ENCODE measurements at places on chromosomes 5 and 9. TPM values are rescaled to one million over a fixed set of nuclear protein-coding genes. Genes with fewer than 3 reads are reported as not detected.

Gene CDH6
- 127 TPM for total RNA-seq

Gene ADRA1B
- 9.9 TPM for total RNA-seq

Gene CARTPT
- total RNA-seq = 0.43 TPM

Gene SHISAL2B
- total RNA-seq = 0.63 TPM

Gene DMRT3
- total RNA-seq = 0.74 TPM

Gene CMBL
- total RNA-seq = 12.1 TPM

Gene SPAAR
- total RNA-seq = not detected

Gene C9
- total RNA-seq = not detected

Gene MAPKAP1
- 77.9 TPM for total RNA-seq

Gene CDX1
- total RNA-seq = 5.0 TPM

Gene SREK1
- 81.1 TPM for total RNA-seq

Gene WNT8A
- total RNA-seq = not detected

Gene TOR4A
- 2.7 TPM for total RNA-seq

Gene NPR2
- 23.3 TPM for total RNA-seq

Gene GIN1
- 6.9 TPM for total RNA-seq

Gene BTNL8
- total RNA-seq = 0.87 TPM

Gene FOXD4L5
- total RNA-seq = not detected

Gene LURAP1L
- total RNA-seq = 8.7 TPM

Gene NTRK2
- total RNA-seq = 8.4 TPM

Gene PCDHB2
- total RNA-seq = 33.7 TPM

Gene SLC4A9
- total RNA-seq = not detected

Gene FCHO2
- 38.5 TPM for total RNA-seq

Gene PCDHGB7
- 4.4 TPM for total RNA-seq

Gene KIF4B
- 0.14 TPM for total RNA-seq

Gene KCNMB1
- total RNA-seq = 0.12 TPM

Gene GPX3
- 19.7 TPM for total RNA-seq

Gene CATSPER3
- 0.74 TPM for total RNA-seq

Gene TRIM41
- total RNA-seq = 31.2 TPM

Gene TMEM252
- total RNA-seq = 0.67 TPM

Gene OTP
- 0.31 TPM for total RNA-seq

Gene CSF2
- total RNA-seq = not detected

Measured in type B pancreatic cell (in vitro differentiated cells).